ENCODE measurements at places on chromosomes 16 and 17.

DNA sequence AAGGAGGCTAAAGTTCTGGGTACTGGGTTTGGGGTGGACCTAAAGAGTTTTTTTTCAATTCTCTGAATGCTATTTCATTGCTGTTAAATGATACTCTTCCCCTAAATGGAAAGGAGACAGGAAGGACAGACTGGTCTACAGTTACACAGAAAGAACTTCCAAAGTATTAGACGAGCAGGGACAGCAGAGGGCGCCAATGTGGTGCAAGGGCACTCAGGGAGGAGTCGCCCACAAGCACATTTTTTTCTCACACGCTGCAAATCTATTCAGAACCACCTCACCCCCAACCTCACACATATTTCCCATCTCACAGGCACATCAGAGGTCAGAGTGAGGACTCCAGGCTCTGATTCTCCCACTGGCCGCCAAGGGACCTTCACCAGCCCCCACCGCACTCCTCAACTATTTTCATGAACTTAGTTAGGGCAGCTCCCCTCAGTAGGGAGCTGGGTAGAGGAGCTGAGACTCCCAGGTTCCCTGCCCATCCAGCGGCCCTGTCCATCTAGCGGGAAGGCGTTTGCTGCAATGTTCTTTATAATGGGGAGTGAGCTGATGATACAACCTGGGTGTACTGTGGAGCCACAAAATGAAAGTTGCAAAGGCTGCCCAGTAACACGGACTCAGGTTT is 6.8 kb upstream of the CA4 start:
- DNase-seq: no peak

- no peak for DNase-seq
These were observed 7.6 kb upstream of the PKMYT1 start for GRCh38 chr16:2987833-2988232.

- no peak for DNase-seq
These were observed 3.5 kb downstream of the ZNF213 start for GRCh38 chr16:3138342-3138741.

GRCh38 chr16:51062039-51062438 is 89.0 kb downstream of the SALL1 start:
- no peak for DNase-seq

DNA sequence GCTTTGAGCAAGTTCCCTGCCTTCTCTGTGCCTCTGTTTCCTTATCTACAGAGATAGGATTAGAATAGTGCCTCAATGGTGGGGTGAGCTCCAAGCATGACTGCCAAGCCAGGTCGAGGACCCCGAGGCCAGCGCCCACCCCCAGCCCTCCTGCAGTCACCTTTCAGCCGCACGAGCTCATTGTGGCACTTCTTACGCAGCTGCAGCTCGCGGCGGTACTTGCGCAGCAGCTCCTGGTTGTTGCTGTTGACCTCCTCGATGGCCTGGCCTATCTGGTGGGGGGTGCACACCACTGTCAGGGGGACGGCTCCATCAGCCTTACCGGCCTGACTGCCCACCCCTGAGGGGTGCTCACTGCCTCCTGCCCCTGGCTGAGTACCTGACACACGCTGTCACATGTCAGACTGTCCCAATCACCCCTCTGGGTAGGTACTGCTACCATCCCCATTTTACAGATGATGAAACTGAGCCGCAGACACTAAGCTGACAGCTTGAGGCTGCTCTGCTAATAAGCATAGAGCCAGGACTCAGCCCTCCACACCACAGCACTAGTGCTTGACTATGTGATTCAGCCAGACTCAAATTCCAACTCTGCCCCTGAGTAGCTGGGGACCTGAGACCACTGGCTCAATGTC is 31.3 kb downstream of the KATNB1 start:
- no peak for DNase-seq

GRCh38 chr17:63589646-63590045 is 11.0 kb upstream of the TACO1 start:
- DNase-seq: no peak

DNA sequence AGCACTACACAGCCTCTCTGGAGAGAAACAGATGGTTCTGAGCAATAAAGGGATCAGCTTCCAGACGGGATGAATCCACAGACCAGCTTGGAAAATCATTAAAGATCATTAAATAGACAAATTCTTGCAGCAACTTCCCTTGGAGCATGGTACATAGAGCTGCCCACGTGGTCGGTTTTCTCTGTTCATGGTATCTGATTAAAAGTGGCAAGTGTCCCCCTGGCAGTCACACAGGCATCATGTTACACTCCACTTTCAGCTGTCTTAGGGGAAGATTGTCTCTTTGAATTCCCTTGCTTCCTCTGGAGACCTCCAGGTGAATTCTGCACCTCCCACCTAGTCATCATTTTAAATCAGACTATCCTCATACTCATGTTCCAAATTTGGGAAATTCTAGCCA is 92.2 kb upstream of the CACNG3 start:
- no peak for DNase-seq

- DNase-seq: no peak
These were observed 87.8 kb upstream of the NOL11 start for GRCh38 chr17:67629971-67630320.

DNA sequence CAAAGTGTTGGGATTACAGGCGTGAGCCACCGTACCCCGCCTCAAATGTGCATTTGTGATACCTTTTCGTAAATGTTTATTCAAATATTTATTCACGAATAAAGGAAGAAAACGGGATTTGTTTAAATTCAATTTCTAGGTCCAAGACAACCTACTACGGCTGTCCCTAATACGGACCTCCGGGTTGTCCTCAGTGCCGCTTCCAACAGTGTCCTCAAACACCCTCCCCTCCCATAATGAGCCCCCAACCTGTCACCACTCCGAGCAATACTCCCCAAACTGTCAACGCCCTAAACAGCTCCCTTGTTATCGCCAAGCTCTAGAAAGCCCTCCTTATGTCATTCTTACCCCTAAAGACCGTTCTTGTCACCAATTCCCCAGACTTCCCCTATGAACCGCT is 539 bp upstream of the GABARAPL2 start:
- DNase-seq: no peak

GRCh38 chr16:30031477-30031918 is 427 bp upstream of the TLCD3B start:
- DNase-seq: no peak

- DNase-seq: no peak
These were observed 5.7 kb downstream of the GRN start for GRCh38 chr17:44350733-44351226.

- no peak for DNase-seq
These were observed 29.1 kb downstream of the RPTOR start for GRCh38 chr17:80573701-80574100.

DNA sequence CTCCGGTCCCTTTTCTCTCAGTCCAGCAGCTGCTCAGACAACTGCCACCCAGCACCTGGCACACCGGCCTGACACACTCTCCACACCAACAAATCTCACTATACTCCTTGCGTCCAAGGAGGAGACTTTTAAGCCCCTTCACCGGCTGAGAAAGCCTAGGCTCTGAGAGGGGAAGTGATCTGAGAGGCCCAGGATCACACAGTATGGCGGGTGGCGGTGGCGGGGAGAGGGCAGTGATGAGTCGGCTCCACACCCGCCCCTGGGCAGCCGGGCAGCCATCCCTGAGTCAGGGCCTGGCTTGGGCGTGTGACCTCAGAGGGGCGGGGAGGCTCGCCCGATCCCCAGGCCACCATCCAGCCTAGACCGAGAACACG is 569 bp downstream of the FLII start:
- no peak for DNase-seq

- DNase-seq: no peak
These were observed 174.6 kb downstream of the WSCD1 start for GRCh38 chr17:6244796-6245195.

DNA sequence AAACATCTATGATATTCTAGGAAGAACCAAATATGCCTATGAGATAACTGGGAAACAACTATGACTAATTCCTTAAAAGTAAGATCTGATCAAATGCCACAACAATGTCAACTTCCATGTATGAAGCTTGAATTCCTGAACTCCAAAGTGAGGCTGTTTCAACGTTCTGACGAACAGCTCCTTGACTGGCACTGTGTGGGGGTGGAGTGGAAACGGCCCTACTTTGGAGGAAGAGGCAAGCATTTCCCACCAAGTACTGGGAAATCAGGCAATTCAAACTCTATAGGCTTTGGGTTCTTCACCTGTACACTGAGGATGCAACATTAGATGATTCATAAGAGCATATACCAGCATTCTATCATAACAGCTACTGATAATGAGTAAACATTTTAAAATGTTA is 187.2 kb downstream of the CDK5R1 start:
- no peak for DNase-seq

GRCh38 chr17:76599694-76600460 is 14.2 kb upstream of the ST6GALNAC2 start:
- no peak for DNase-seq

- no peak for DNase-seq
These were observed 83.6 kb downstream of the CMIP start for GRCh38 chr16:81528256-81528655.

DNA sequence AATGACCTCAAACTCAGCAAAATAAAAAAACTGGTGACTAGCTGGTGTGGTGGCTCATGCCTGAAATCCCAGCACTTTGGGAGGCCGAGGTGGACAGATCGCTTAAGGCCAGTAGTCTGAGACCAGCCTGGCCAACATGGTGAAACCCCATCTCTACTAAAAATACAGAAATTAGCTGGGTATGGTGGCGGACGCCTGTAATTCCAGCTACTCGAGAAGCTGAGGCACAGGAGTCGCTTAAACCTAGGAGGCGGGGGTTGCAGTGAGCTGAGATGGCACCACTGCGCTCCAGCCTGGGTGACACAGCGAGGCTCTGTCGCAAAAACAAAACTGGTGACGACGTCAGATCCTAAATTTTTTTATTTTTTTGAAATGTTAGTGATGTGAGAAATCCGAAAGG is 82.6 kb upstream of the TOB1 start:
- DNase-seq: no peak

DNA sequence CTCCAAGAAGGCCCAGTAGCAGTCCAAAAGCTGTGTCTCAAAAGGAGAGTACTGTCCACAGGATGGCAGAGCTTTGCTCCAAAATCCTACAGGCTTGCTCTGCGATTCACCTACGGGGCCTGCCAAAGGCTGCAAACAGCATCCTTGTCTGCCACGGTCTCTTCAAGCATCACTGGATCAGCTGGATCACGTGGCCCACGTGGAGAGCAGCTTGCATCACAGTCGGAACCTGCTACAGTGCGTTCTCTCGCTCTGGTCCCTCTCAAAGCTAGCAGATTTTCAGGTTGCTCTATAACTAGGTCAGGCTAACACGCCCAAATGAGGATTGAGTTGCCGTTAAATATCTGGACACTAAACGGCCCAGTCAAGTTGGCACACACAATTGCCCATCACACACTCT is 8.4 kb upstream of the TIMM22 start:
- DNase-seq: no peak

DNA sequence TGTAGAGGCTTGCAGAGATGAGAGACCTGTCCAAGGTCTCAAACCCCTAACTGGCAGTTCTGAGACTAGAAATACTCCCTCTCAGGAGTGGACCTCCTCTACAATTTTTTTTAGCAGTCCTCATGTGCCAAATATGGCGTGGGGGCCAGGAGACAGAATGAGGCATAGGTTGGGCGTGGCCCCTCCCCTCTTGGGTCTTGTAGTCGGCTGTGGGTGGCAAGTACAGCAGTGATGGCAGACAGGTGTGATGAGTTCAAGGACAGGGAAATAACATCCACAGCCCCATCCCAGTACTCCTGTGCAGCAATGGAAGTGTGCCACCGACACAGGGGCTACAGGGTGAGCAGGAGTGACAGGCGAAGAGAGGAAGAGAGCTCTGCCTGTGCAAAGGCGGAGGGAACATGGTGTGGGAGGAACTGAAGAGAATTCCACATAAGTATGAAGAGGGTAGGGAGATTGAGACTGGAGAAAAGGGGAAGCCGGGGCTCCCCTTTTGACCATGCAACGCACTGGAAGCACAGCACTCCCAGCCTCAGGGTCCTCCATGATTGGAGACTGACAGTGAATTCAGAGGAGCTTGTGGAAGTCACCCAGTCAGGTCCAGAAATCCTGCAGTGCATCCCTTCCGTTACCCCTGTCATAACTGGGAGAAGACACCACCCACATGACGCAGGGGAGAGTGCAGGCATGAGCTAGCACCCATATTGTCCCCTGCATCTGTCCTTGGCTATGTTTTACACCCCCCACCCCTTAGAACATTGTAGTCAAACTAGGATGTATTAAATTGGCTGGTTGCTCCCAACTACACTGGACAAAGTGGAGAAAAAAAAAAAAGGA is 14.8 kb upstream of the CETP start:
- DNase-seq: no peak

DNA sequence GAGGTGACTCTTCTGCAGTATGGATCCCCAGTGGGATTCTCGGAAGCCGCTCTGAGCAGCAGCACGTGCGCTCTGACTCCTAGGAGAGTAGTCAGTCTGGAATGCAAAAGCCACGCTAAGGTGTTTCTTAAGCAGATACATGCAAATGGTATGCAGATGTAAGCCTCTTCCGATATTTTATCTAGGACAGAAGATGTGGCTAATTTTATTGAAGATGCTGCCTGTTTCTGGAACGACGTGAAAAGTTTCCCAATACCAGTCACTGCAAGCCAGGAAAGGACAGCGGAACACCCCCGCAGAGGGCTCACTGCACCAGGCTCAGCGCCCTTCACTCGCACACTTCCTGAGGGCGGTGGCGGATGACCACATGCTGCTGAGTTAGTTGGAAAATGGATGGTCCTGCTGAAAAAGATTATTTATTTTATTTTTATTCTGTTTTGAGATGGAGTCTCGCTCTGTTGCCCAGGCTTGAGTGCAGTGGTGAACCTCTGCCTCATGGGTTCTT is 10.1 kb downstream of the FADS6 start:
- DNase-seq: no peak

DNA sequence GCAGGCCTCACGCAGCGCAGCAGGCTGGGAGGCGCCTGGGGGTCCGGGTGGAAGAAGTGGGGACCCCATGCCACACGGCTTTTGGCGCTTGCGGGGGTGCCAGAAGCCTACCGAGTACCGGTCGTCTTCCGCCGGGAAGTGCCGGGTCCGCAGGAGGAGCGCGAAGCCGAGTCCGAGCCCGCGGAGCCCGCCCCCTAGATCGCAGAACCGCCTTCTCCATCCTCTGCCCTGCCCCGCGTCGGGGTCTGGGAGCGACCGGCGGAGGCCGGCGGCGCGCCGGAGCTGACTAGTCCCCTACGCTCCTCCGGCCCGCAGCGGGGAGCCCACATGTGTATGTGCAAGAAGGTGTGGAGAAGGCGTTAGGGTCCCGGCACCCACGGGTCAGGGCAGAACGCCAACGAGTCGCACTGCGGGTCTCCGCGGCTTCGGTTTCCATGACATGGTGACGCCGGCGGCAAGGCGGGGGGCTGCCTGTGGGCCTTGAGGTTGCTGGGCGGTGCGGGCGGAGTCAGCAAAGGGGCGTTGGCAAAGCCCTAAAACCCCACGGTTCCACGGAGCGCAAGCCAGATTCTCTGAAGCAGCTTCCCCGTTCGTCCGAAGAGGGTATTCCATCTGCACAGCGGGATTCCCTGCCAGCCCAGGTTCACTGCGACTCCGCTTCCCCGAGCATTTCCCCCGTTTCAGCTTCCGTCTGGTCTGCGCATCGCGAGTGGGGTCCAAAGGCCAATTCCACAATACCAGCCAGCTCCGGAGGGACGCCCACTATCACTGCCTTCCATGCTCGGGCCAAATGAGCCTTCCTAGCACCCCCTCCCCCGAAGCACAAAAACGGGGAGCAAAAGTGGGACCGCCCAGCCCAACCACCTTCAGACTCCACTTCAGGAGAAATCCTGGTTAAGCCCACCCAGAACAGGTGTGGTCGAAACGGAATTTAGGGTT is 2.3 kb upstream of the LHX1 start:
- no peak for DNase-seq

- no peak for DNase-seq
These were observed 6.9 kb downstream of the HERPUD1 start for GRCh38 chr16:56938664-56939513.

GRCh38 chr17:65055708-65056638 is 567 bp downstream of the GNA13 start:
- DNase-seq: no peak

GRCh38 chr17:36933512-36934143 is 3.6 kb upstream of the LHX1 start:
- no peak for DNase-seq

Measured in cortex of kidney (tissue), 1 donor.